ENCODE measurements at places on chromosomes 1 and 21. TPM values are rescaled to one million over a fixed set of nuclear protein-coding genes. Genes with fewer than 3 reads are reported as not detected.

Gene HSD3B1
- not detected for total RNA-seq

GRCh38 chr1:154414606-154415005 lies 9.5 kb downstream of the IL6R start:
- no peak for DNase-seq

DNA sequence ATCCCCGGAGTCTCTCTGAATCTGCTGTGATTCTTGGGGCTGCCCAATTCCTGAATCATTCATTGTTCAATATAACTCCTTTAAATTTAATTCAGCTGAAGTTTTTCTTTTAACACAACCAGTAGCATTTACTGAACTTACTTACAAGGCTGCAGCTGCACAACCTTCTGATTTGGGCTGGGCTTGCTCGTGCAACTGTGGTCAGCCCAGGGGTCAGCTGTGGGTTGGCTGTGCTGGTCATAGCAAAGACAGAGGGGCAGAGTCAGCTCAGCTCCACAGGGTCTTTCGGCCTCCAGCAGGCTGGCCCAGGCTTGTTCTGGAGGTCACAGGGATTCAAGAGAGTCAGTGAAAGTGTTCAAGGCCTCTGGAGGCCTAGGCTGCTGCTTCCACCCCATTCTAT lies 186.1 kb downstream of the MATN1 start:
- DNase-seq, result no peak

- DNase-seq, result no peak
Observed at GRCh38 chr1:80217377-80217986, 1211.0 kb upstream of the ADGRL4 start.

DNA sequence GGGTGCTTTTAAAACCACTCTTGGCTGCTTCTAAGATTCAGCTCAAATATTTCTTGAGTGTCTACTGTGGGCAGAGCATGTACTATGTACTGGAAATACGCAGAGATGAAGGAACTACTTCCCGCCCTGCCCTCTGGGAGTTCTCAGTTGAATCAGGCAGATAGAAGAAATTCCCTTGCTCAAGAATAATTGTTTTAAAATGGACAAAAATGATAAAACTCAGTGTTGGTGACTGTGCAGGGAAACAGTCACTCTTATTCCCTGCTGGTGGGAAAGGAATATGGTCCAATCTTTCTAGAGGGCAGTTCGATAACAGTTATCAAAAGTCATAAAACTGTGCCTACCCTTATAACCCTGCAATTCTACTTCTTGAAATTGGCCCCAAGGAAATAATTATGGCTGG lies 16.9 kb upstream of the GRHL3 start:
- no peak for DNase-seq

Gene RGSL1
- not detected for total RNA-seq

DNA sequence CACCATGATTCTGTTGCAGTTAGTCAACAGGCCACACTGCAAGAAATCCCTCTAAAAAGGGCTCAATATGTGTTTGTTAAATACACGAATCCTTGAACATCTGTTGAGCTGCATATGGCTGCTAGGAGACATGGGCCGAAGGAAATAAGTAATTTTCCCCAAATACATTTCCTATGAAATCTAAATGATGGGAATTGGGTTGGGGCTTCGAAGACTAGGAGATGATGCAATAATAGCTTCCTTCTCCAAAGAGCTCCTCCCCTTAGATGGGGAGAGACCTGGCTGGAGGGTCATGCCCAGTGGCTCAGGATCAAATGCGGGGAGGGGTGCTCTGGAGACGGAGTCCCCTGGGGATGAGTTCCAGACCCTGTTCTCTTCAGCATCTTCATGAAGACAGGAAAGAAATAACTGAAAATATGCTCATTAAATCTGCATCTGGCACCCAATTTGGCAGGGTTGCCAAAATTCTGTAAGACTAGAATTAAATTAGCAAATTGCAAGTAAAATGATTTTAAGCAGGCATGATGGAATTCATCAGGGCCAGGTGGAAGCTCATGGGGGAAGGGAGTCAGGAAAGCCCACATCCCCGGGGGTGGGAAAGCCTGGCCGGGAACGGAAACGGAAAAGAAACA lies 165.0 kb upstream of the EDN2 start:
- no peak for DNase-seq

- DNase-seq, result no peak
Observed at GRCh38 chr21:44923480-44924084, 2.9 kb upstream of the ITGB2 start.

DNA sequence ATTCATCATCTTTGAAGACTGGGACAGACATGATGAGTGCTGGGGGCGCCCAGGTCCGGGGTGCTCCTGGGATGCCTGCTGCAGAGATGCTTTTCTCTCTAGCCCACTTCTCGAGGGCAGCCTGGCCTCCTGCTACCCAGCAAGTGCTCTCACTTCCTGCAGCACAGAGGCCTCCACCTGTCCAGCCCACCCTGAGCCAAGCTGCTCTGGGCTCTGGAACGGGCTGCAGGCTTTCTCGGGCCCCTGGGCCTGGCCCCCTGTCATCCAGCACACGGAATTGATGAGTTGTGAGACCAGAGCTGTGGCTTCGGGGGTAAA lies 469.5 kb upstream of the VAMP3 start:
- no peak for DNase-seq

DNA sequence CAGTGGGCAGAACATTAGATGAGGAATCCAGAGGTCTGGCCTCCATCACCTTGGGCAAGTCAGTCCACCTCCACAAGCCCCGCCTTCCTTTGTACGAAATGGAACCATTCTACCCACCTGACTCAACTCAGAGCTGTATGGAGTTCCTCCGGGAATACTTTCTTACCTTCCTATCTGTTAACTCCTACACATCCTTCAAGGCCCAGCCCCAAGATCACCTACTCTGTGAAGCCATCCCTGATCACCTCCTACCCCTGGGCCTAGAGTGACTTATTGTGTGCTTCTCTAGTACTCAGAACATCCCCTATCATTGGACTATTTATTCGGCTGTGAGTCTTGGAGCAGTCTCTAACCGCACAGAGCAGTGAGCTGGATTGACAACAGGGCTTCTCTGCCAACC lies 66.7 kb downstream of the GLIS1 start:
- no peak for DNase-seq

DNA sequence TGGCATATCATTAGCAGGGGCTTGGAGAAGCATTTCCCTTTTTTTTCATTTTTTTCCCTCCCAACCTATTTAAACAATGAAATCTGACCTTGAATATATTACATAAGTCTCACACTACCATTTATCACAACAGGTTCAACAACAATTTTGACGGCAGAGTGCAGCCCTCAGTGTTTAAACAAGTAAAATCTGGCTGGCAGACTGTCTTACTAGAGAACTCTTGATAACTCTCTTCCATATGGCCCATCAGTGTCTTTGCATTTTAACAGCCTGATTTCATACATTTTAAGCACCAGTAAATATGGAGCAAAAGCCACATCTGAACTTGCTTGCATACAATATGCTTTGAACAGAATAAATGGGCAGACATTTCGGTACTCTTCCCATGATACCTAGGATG lies 213.0 kb downstream of the KCTD3 start:
- DNase-seq, result no peak

Gene IL24
- 0.81 TPM for total RNA-seq

Gene CACNA1S
- not detected for total RNA-seq

DNA sequence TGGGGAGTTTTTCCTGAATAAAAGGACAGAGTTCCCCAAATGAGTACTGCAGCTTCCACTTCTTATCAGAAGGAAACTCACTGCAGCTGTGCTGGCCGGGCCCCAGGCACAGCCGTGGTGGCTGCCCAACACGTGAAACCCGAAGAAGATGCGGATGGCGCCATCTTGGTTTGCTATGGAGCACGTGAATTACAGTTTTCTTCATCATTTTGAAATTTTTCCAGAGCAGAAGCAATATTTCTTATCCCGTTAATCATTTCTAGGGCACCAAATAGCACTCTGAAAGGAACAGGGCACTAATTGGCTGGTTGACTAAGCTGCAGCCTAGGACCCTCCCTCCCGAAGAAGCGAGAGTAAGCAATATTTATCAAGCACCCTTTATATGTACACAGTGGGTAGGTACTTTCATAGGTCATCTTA lies 63.2 kb upstream of the EPS8L3 start:
- DNase-seq, result no peak

Gene MYBPH
- not detected for total RNA-seq

Gene KCNN3
- total RNA-seq, result 0.11 TPM

Gene KCNC4
- total RNA-seq, result 10.7 TPM

Gene KCNE1
- not detected for total RNA-seq

Gene ITLN2
- not detected for total RNA-seq

GRCh38 chr1:207993477-207994445 lies 82.8 kb upstream of the CD34 start:
- DNase-seq, result no peak

DNA sequence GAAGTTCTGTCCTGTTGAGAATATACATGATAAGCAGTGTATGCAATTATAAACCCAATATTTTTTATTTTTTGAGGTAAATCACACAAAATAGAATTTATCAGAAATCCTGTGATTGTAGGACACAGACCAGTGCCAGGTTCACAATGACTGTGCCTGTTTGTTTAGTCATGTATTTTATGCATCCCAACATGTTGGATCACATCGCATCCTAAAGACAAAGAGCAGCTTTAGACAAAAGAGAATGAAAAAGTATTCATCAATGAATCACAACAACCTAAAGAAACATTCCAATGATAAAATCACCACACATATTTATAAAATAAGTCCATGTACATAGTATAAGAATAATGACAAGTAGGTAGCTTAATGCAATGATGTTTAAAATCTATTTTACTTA lies 53.2 kb upstream of the LRRC8D start:
- DNase-seq, result no peak

Gene DYNLT4
- total RNA-seq, result 0.36 TPM

Gene ATP1A2
- total RNA-seq, result not detected

Gene LEMD1
- total RNA-seq, result 0.81 TPM

Gene ICOSLG
- total RNA-seq, result 5.4 TPM

Gene FAM78B
- total RNA-seq, result 0.20 TPM

Gene ARTN
- total RNA-seq, result 0.36 TPM

Gene LCE1E
- total RNA-seq, result not detected

DNA sequence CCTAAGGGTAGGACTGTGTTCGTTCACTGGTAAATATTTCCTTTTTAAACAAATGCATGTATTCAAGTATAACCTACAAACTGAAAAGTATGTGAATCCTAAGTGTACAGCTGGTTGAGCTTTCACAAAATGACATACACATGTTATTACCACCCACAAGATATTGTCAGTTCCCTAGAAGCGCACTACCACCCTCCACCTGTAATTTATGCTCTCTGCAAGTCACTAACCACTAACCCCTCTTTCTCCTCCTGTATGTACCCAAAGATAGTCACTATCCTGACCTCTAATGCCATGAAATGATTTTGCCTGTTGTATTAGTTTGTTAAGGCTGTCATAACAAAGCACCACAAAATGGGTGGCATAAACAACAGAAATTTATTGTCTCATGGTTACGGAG lies 82.8 kb upstream of the CHODL start:
- no peak for DNase-seq

Gene GUCA2A
- not detected for total RNA-seq

Gene OSBPL9
- 56.1 TPM for total RNA-seq

DNA sequence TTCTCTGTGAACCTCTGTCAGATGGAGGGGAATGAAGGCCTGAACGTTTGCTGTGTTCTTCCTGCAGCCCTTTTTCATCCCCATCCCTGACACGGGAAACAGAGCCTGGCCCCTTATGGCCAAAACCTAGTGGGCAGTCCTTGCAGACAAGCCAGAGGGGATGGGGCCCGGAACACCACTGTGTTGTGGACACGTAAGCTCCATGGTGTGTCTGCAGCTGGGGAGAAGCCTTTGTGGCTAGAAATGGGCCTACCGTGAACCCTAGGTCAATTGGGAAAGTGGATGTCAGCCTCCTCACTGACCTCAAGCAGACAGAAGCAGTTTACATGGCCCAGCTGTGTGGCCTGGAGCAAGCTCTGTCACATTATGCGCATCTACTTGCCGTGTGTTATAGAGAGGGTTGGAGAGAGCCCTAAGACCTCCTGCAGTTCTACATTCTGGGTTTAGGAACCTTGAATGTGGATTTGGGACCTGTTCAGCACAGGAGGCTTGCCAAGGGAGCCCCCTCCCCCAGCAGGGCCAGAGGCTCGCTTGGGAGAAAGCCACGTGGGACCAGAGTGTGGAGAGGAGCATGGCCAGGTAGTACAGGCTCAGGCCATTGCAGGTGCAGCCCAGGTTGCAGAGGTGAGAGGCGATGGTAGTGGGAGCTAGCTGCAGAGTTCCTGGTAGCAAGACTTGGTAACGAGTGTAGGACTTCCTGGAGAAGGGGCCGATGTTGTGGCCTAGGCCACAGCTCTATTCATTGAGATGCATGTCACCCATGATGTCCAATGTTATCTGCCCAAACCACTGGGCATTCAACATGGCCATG lies 20.7 kb downstream of the PARS2 start:
- no peak for DNase-seq

Gene PLA2G5
- total RNA-seq, result not detected

- no peak for DNase-seq
Observed at GRCh38 chr21:18153063-18153462, 91.6 kb upstream of the CHODL start.

Gene EPHB2
- not detected for total RNA-seq

DNA sequence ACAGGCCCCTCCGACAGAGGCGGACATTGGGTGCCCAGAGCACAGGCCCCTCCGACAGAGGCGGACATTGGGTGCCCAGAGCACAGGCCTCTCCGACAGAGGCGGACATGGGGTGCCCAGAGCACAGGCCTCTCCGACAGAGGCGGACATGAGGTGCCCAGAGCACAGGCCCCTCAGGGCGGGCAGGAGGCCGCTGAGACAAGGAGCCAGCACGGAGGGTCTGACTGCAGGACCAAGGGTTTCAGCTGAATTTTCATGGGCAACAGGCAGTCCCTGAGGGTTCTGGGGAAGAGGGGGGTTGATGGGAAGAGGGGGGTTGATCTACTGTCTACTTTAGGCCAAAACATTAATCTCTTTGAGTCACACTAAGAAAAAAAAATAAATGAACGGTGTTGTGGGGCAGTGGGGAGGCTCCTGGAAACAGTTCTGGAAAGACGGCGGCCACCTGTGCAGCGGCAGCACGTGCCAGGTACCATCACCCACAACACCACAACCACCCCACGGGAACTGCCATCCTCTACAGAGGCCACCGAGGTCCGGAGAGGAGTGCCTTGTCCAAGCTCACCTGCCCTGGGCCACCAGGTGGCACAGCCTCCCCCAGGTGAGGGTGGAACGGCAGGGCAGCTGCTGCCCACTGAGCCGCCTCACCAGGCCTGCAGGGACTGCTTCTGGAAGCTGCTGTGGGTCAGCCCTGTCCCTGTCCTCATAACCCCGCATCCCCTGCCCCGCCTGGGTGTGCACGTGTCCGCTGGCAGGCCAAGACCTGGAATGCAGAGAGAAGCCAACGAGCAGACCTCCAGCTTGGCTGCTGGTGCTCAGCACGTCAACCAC lies 20.5 kb downstream of the PRDM15 start:
- no peak for DNase-seq

Gene RPS6KA1
- total RNA-seq, result 139 TPM

Gene PTGFR
- not detected for total RNA-seq

Gene FAM3B
- total RNA-seq, result not detected

Data from activated CD8-positive, alpha-beta T cell treated with anti-CD3 and anti-CD28 coated beads for 36 hours (primary cell).